CD4-positive, alpha-beta T cell treated with Interleukin-6 for 4 hours (primary cell): ENCODE measurements at places on chromosomes 4 and X.

DNA sequence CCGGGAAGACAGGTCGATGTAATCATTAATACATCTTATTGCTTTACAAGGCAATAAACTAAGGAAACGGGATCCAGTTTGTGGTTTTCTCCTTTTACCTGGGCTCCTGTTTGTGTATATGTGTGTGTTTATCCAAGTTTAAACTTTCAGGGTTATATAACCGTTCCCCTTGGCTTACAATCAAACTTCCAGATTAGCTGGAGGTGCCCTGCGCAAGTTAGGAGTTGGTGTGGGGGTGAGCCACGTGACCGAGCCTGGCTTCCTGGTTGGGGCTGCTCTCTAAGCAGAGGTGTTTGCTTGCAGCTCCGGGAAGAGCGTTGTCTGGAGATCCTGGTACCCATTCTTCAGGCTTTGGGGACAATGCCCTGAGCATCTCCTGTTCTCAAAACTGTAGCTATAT lies 129.2 kb downstream of the FHDC1 start:
- DNase-seq: no peak

DNA sequence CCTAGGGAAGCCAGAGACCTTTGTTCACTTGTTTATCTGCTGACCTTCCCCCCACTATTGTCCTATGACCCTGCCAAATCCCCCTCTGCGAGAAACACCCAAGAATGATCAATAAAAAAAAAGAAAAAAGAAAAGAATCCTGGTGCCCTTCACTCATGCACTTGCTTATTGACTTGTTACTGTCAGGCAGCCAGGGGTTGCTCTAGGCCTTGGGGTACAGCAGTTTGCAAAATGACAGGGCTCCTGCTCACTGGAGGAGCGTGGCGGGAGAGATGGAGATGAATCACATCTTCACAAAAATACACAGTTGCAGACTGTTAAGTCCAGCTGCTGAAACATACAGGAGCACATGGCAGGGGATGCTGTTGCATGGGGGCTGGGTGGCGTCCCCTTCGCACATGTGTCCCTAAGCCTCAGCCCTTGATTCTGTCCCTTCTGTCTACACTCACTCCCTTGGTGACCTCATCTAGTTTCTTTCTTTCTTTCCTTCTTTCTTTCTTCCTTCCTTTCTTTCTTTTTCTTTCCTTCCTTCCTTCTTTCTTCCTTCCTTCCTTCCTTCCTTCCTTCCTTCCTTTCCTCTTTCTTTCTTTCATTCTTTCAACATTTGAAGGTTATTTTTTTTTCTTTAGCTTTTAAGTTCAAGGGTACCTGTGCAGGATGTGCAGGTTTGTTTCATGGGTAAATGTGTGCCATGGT lies 16.9 kb upstream of the TMEM271 start:
- no peak for DNase-seq

GRCh38 chr4:87042986-87043820 lies 108.4 kb downstream of the AFF1 start:
- no peak for DNase-seq

- DNase-seq: no peak
Measured at GRCh38 chr4:78360466-78360865, 191.1 kb upstream of the ANXA3 start.

- peak; percentile 22 for DNase-seq
Measured at GRCh38 chr4:139229534-139230039, 50.4 kb downstream of the MGARP start.
